ENCODE measurements at places on chromosomes 6 and 20.

GRCh38 chr6:150145830-150146229, 3.0 kb downstream of the PPP1R14C start:
- DNase-seq, result no peak

DNA sequence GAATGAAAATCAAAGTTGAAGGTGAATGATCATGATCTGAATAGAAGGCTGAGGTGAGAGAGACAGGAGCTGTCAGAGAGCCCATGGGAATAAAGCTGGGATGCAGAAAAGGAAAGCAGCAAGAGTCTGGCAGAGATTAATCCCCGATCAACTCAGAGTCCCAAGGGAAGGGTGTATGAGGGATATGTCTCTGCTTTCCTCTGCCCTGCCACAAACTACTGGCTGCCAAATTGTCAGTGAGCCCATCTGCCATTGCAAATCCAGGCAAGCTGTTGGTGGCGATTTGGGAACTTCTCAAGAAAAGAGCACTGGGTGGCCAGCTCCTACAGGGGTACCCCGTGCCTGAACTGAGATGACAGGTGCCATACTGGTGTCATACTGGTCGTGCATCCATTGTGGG, 705.5 kb upstream of the MAN1A1 start:
- no peak for DNase-seq

GRCh38 chr6:156699017-156699421, 78.2 kb upstream of the ARID1B start:
- DNase-seq, result peak; percentile 79

GRCh38 chr6:1509241-1509640, 100.5 kb upstream of the FOXC1 start:
- DNase-seq, result no peak

DNA sequence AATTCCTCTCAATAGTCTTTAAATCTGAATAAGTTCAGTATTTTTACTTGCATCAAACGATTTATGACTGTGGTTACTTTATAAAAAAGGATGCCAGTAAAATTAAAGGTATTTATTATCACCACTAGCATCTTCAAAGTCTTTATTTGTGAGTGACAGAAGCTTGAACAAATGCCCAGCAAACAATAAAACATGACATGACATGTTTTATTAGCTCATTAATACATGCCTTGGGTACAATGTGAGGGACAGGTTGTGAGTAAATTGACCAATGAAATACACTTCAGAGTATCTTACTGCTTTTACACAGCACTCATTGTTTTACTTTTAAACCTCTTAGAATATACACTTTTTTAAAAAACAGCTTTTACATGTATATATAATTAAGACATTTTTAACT, 113.4 kb upstream of the BEND3 start:
- no peak for DNase-seq

DNA sequence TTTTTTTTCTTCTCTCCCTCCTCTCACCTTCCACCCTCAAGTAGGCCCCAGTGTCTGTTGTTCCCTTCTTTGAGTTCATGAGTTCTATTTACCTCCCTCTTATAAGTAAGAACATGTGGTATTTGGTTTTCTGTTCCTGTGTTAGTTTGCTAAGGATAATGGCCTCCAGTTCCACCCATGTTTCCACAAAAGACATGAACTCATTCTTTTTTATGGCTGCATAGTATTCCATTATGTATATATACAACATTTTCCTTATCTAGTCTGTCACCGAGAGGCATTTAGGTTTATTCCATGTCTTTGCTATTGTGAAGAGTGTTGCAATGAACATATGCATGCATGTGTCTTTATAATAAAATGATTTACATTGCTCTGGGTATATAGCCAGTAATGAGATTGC, 147.9 kb downstream of the PDE7B start:
- DNase-seq, result no peak

DNA sequence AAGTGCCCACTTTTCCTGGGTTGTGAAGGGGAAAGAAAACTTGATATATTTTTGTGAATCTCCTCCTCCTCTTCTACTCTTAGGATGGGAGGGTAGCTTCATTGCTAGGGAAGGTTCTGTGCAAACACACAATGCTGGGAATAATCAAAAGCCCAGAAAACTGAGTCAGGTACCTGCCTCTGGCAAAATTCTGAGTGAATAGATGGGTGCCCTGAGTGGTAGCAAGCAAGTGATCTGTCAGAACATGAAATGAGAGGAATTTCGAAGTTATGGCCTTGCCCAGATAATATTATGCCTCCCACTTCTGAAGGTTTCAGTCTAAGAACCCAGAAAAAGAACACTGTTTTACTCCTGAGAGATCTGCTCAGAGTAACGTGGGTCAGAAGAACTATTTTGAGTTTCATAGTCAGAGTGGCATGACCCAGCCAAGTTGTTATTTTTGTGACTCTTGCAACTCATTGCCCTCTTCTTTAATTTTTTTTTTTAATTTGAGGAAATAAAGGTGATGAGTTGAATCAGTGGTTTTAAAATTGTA, 158.3 kb downstream of the BMP2 start:
- DNase-seq, result no peak

DNA sequence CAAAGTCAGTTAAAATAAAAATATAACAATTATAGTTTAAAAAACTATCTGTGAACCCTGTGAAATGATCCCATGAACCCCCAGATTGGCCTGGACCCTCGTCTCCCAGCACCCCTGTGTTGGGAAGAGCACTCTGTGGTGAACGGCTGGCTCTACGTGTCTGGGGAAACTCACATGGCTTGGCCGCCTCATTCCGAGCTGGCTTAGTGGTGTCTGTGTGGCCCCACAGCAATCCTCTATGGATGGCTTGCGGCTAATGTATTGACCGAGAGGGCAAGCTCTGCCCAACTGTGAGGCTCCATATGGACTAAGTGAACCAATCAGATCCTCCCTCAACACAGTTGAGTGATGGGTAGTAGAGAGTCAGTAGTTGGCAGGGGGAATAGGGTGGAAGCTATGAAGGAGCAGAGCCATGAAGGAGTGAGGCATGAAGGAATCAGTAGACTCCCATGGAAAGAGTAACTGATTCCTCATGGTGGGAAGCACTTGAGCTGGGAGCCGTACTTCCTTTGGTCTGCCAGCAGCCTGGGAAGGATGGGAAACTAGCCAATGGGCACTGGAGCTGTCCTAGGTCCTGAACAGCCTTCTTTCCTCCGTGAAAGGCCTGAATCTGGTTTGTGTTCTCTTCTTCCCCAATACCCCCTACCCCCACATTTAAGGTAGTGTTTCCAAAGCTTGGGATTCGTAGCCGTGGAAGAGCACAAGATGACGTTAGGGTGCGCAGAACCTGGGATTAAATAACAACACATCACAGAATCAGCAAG, 21.6 kb upstream of the ZNF831 start:
- peak; percentile 9 for DNase-seq

GRCh38 chr20:53751620-53752318, 158.1 kb upstream of the ZNF217 start:
- DNase-seq, result no peak

DNA sequence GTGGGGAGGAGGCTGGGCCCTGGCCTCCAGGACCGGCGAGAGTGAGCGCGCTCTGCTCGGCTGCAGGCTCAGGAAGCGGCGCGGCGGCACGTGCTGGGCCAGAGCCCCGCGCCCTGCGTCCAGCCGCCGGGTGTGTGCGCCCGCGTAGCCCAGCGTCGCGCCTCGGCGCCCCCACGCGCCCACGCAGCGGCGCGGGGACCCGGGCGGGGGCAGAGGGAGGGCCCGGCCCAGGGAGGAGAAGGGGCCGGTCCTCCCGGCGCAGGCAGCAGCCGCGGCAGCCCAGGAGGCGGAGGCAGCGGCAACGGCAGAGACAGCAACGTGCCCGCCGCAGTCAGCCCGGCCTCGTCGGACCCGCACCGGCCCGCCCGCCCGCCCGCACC, at the start of gene EYA2:
Gene EYA2, plus strand, starts transcription at position 265 of the 380 bp plus-strand sequence. CDS start 95,168 bp downstream, outside the sequence.
- no peak for DNase-seq

GRCh38 chr6:70813885-70814284, 143.0 kb downstream of the B3GAT2 start:
- no peak for DNase-seq

GRCh38 chr6:52576392-52577021, 353 bp downstream of the TRAM2 start:
- peak; percentile 85 for DNase-seq

DNA sequence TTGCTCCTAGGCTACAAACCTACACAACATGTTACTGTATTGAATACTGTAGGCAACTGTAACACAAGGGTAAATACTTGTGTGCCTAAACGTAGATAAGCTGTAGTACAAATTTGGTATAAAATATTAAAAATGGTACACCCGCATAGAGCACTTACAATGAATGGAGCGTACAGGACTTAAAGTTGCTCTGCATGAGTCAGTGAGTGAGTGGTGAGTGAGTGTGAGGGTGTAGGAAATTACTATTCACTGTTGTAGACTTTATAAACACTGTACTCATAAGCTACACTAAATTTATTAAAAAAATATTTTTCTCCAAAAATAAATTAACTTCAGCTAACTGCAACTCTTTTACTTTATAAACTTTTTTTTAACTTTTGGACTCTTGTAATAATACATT, 391.6 kb downstream of the ADGRB3 start:
- DNase-seq, result peak; percentile 21
